ENCODE measurements at places on chromosomes 11 and 22.

- no peak for DNase-seq
Observed at GRCh38 chr22:23175817-23176644, 4.3 kb upstream of the BCR start.

DNA sequence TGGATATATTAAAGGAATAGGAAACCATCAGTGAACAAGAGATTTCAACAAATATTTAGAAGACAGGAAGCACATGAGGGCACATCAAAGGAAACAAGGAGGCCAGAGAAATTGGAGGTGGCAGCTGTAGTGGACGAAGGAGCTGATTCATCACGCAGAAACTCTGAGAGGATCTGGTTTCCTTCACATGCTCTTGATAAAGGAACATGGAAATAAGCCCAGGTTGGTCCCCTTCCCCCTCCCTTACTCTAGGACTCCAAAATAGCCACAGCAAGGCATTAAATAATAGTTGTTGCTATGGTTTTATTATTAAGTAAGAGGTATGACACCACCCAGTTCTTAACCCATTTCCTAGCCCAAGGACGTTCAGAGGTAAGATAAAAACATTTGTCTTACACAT lies 11.3 kb downstream of the IZUMO1R start:
- no peak for DNase-seq

GRCh38 chr22:46484156-46484860 lies 53.1 kb downstream of the CELSR1 start:
- no peak for DNase-seq

DNA sequence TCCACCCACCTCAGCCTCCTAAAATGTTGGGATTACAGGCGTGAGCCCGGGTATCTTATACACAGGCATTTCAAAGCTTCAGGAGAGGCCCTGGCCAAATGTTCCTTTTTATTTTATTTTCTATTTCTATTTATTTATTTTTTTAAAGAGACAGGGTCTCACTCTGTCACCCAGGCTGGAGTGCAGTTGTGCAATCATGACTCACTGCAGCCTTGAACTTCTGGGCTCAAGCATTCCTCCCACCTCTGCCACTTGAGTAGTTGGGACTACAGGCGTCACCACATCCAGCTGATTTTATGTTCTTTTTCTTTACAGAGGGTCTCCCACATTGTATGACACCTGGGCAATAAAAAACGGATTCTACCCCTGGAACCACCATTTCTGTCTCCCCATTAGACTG lies 71.2 kb downstream of the FBXO7 start:
- no peak for DNase-seq

- peak; percentile 49 for DNase-seq
Observed at GRCh38 chr11:116641561-116642045, 131.2 kb downstream of the BUD13 start.

GRCh38 chr22:30351226-30351625 lies 5.5 kb downstream of the SF3A1 start:
- no peak for DNase-seq

- DNase-seq: no peak
Observed at GRCh38 chr11:126115816-126116331, 53.2 kb upstream of the CDON start.

- no peak for DNase-seq
Observed at GRCh38 chr22:31911565-31912406, 32.5 kb upstream of the YWHAH start.

DNA sequence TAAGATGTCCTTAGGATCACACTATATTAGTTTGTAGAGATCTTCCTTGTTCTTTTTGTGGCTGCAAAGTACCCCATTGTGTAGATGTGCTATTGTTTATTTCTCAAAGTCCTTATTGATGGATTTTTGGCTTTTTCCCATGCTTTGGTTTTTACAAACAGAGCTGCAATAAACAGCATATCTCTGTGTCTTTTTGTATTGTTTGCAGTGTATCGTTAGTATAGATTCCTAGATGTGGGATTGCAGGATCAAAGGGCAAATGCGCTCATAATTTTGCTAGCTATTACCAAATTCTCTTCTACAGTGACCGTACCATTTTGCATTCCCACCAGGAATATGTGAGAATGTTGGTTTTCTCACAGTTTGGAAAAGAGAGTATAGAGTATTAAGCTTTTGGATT lies 27.5 kb upstream of the FTH1 start:
- DNase-seq: no peak

GRCh38 chr11:48168815-48169214 lies 47.8 kb upstream of the OR4B1 start:
- no peak for DNase-seq

DNA sequence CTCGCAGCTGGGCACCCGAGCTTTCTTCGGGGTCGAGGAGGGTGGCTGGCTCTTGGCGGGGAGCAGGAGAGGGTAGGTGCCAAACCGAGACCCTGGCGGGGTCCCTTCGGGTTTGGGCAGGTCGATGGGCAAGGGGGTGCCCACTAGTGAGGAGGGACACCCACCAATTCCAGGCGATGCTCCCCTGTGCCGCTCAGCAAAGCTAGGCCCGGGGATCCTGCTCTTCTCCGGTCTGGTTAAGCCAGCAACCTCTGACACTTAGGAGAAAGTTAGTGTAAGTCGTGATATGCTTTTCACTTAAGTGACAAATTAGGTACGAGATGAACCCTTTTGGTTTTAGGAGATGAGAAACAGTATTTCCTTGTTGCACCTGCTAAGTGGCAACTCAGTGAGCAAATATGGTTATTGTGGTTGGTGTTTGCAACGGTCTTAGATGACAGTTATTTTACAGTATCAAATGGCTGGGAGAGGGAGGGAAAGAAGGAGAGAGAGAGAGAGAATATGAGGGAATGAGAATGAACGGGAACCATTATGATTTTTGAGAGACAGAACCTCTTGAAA lies 565 bp downstream of the NUCB2 start:
- no peak for DNase-seq

DNA sequence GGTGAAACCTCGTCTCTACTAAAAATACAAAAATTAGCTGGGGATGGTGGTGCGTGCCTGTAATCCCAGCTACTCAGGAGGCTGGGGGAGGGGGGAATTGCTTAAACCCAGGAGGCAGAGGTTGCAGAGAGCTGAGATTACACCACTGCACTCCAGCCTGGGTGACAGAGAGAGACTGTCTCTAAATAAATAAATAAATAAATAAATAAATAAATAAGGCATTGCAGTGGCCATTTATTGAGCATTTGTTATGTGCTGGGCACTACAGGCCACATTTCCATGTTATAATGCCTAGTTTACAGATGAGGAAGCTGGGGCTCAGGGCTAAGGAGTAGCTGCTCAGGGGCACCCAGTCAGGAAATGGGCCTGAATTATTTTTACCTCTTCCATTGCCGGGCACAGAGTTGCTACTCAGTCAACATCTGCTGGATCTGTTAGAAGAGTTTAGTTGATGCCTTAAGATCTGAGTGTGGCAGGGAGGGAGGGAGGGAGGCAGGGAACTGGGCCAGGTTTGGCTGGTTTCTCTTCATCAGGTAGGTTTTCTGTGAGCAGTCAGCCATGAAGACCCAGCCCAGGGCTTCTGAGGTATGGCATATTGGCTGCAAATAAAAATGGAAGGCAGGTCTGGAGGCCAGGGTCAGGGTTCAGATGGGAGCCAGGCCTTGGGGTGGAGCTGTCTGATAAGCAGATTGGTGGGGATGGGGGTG lies 5.6 kb downstream of the PVALB start:
- no peak for DNase-seq

- DNase-seq: no peak
Observed at GRCh38 chr22:28981818-28982499, 79.7 kb downstream of the C22orf31 start.

GRCh38 chr11:74015919-74016684 lies 7.2 kb upstream of the UCP3 start:
- no peak for DNase-seq

GRCh38 chr22:20218326-20218872 lies 49.7 kb downstream of the RTN4R start:
- no peak for DNase-seq

GRCh38 chr22:40408718-40409612 lies 38.6 kb downstream of the SGSM3 start:
- DNase-seq: no peak

GRCh38 chr11:36364551-36365325 lies 68.7 kb downstream of the PRR5L start:
- DNase-seq: no peak

DNA sequence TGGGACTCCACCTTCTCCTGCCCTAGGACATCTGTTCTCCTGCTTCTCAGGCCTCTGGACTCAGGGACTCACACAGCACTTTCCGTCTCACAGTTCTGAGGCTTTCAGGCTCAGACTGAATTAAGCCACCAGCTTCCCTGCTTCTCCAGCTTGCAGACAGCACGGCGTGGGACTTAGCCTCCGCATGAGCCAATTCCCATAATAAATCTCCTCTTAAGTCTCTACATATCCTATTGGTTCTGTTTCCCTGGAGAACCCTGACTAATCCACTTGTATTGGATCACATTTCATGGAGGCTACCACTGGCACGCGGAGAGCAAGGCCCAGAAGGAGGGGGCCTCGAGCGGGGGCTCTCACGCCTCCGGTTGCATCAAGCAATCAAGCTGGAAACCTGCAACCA lies 1313.6 kb downstream of the TBC1D22A start:
- DNase-seq: no peak

DNA sequence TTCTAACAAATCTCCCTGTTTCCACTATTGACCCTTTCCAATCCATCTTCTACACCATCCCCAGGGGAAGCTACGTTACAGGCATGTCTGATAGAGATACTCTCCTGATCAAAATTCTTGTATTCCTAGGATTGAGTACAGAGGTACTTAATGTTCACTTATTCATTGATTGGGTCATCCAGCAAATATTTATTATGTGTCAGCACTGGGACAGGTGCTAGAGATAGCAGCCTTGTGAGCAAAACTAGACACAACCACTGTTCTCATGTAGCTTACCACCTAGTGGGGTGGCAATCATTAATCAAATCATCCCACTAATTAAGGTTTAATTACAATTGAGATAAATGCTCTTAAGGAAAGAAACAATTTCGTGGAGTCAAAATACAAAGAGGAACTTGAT lies 9.4 kb upstream of the RTCB start:
- no peak for DNase-seq

DNA sequence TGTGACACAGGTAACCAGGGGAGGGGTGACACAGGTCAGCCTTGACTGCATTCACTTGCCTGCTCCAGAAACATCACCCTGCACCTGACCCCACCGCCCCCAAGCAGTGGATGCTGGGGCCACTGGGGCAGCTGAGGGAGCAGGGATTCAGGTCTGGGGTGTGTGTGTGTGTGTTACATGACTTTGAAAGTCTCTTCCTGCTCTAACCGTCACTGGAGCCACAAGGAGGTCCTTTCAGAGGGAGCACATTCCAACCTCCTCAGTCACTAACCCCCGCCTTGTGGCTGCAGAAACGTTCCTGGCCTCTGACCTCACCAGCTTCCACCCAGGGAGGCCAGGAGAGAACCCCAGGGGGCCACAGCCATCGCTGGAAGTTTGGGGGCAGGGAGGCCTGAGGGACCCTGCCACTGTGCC lies 2.9 kb upstream of the FOSL1 start:
- no peak for DNase-seq

GRCh38 chr22:39868741-39869140 lies 24.8 kb downstream of the ENTHD1 start:
- no peak for DNase-seq

DNA sequence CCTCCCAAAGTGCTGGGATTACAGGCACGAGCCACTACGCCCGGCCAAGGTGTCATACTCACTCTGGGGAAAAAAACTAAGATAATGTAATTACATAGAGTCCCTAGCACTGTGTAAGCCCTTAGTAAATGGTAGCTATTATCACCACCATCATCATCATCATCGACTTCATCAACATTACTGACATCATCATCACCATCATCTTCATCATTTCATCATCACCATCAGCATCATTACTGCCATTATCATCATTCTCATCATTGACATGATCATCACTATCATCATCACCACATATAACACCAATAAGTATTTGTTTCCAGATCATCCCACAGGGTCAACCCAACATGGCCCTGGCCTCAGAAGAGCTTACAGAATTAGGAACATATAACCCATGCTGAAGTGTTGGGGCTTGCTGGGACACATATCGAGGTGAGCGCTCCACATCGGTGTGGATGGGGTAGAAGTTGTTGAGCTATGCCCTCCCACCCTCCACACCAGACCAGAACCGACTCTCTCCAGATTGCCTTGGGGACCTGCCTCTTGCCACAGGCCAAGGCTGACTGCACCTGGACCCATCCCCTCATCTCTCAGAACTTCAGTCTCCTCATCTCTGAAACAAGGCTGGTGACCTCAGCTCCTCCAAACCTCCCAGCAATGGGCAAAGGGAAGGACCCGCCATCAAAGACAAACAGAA lies 14.7 kb upstream of the CD5 start:
- DNase-seq: peak; percentile 16

GRCh38 chr11:104163100-104164027 lies 583 bp downstream of the PDGFD start:
- DNase-seq: no peak

DNA sequence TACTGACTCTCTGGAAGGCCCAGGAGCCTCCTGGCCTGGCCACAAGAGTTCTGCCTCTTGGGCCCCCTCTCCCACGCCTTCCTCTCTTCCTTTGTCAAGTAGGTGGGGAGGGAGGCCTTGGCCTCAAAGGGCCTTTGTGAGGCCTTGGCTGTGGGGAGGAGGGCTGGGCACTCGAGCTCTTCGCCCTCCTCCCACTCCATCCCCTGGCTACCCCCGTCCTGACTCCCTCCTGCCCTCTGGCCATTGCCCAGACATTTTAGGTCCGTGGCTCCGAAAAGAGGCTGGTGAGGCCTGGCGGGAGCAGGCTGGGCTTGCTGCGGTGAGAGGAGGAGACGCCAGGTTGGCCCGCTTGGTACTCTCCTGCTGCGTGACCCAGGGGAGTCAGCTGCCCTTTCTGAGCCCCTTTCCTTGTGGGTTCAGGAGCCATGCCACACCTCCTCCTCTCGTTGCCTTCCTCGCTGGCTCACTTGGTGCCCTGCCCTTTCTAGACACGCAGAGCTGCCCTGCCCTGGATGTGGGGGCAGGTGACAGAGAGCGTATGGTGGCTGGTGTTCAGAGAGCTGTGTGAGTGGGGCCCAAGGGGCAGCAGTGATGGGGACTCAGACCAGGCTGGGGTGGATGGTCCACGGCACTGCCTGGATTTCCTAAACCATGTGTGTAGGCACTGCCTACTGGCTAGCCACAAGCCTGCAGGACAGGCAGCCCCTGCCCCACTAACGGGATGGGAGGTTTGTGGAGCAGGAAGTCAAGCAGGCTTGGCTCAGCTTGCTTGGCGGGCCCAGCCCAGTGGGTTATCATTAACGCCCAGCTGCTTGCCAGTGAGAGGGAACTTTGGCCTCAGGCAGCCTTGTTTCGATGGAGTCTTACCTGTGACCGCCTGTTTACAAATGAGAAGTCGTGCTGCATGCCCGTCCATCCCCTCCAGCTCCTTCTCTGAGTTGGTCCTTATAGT lies 15.8 kb upstream of the OMP start:
- DNase-seq: no peak

GRCh38 chr22:46545086-46545792 lies 7.8 kb upstream of the CELSR1 start:
- no peak for DNase-seq

All from activated T-cell treated with anti-CD3 and anti-CD28 coated beads, Interleukin-2, amount 50 U/mL, for 48 hours (primary cell).